ENCODE measurements at places on chromosomes 2 and 18. TPM values are rescaled to one million over a fixed set of nuclear protein-coding genes. Genes with fewer than 3 reads are reported as not detected.

The CHRND gene
- total RNA-seq, result not detected

The CCDC121 gene
- total RNA-seq, result 3.2 TPM

The DYNAP gene
- total RNA-seq, result not detected

The GKN2 gene
- not detected for total RNA-seq

The CCDC148 gene
- 3.5 TPM for total RNA-seq

The B4GALT6 gene
- total RNA-seq, result 10.5 TPM

The RNF144A gene
- 19.1 TPM for total RNA-seq

The NT5DC4 gene
- total RNA-seq, result not detected

The SAG gene
- total RNA-seq, result not detected

The CLIP4 gene
- total RNA-seq, result 64.0 TPM

The NOSTRIN gene
- total RNA-seq, result 10.0 TPM

The SERPINB3 gene
- not detected for total RNA-seq

The TMEM169 gene
- 0.43 TPM for total RNA-seq

The TEKT4 gene
- 0.30 TPM for total RNA-seq

The CHRNG gene
- total RNA-seq, result not detected

The FTCDNL1 gene
- total RNA-seq, result 3.4 TPM

The OSR1 gene
- total RNA-seq, result 5.5 TPM

The SH3BP4 gene
- 39.2 TPM for total RNA-seq

The CNGA3 gene
- total RNA-seq, result not detected

The DLGAP1 gene
- total RNA-seq, result 12.4 TPM

The PROM2 gene
- 3.8 TPM for total RNA-seq

The CYP27C1 gene
- 0.31 TPM for total RNA-seq

The TXNL1 gene
- total RNA-seq, result 34.6 TPM

The SPATA3 gene
- total RNA-seq, result not detected

The ALK gene
- total RNA-seq, result 0.33 TPM

The IL37 gene
- not detected for total RNA-seq

The FABP1 gene
- total RNA-seq, result not detected

The GYPC gene
- 129 TPM for total RNA-seq

The FASTKD2 gene
- total RNA-seq, result 20.7 TPM

The C2orf66 gene
- not detected for total RNA-seq

The STON1 gene
- 26.1 TPM for total RNA-seq

The NR4A2 gene
- 13.2 TPM for total RNA-seq

The TMEM198 gene
- total RNA-seq, result 22.7 TPM

The UGT1A8 gene
- total RNA-seq, result not detected

The CTNNA2 gene
- not detected for total RNA-seq

The ELOA2 gene
- total RNA-seq, result not detected

The TUBA4B gene
- 0.83 TPM for total RNA-seq

The TTC21B gene
- total RNA-seq, result 22.3 TPM

The CABLES1 gene
- 2.6 TPM for total RNA-seq

The UXS1 gene
- total RNA-seq, result 25.2 TPM

The ARID5A gene
- total RNA-seq, result 17.3 TPM

The RGPD4 gene
- total RNA-seq, result 0.20 TPM

The ASXL3 gene
- total RNA-seq, result 20.5 TPM

The PTPRN gene
- total RNA-seq, result not detected

Measured in ovary (tissue), 10 donors.